ENCODE measurements at places on chromosomes 4 and X. TPM values are rescaled to one million over a fixed set of nuclear protein-coding genes. Genes with fewer than 3 reads are reported as not detected.

SSX1 gene
- not detected for total RNA-seq

MTM1 gene
- 20.5 TPM for total RNA-seq

MXRA5 gene
- 12.2 TPM for total RNA-seq

GPR82 gene
- total RNA-seq: 0.98 TPM

TAF7L gene
- not detected for total RNA-seq

PLS3 gene
- total RNA-seq: 110 TPM

EIF2S3 gene
- 173 TPM for total RNA-seq

KLF8 gene
- total RNA-seq: 25.3 TPM

RIBC1 gene
- total RNA-seq: 2.5 TPM

C4orf51 gene
- not detected for total RNA-seq

All from kidney (tissue), 22 donors.